ENCODE measurements at places on chromosomes 13 and 19.
A peak's percentile ranks its signal among the peaks of the same experiment; 100 is the strongest.

DNA sequence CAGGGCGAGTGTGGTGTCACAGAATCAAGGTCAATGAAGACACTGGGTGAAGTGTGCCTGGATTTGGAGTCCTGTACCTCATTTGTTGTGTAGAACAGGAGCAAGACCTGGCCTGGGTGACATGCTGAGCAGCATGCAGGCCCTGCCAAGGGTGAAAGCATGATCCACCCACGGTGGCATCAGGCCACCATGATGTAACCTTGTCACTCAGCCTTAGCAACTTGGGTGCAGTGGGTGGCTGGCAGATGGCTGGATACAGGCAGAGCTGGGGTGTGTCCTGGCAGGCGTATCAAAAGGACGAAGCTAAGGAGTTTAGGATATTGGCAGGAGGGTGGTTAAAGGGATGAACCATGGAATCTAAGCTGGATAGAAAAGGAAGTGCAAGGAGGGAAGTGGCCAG, 10.3 kb downstream of the THSD1 start:
- no peak for DNase-seq

DNA sequence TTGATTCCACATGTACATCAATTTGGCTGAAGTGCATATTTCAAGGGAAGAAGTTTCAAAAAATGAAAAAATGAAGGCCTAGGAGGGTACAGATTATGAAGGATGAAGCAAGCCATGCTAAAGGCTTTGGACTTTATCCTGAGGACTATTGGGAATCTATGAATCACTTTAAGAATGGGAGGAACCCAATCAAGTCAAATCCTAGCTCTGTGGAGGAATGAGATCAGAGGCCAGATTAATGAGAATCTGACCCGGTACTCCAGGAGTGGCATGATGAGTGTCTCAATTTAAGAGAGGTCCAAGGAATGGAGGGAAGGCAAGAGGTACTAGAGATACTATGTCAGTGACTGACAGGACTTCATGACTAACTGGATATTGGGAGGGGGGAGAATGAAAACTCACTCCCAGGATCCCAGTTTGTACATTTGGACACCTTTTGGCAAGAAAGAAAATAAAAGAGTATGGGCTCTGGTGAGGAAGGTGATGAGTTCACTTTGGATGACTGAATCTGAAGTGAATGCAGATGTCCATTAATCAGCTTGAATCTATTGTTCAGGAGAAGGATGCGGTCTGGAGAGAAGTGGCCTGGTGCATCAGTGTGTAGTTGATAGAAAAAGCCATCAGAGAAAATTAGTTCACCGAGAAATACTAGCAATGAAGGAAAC, 349.0 kb downstream of the EFNB2 start:
- DNase-seq = no peak

DNA sequence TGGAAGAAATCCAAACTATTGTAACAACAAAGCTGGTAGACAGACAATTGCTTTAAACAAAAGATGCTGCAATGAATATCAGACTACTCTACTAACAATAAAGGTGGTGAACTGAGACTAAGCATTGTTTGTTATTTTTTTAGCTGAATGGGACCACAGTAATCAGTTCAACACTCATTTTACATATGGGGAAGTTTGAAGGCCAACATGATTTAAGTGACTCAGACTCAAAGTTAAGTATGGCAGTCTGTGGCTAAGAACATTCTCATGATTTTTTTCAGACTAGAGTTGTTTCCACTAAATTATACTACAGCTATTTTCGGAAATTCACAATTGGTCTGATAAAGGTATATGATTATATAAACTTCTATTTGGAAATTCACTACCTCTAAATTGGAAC, 10.4 kb downstream of the EXOSC8 start:
- no peak for DNase-seq

DNA sequence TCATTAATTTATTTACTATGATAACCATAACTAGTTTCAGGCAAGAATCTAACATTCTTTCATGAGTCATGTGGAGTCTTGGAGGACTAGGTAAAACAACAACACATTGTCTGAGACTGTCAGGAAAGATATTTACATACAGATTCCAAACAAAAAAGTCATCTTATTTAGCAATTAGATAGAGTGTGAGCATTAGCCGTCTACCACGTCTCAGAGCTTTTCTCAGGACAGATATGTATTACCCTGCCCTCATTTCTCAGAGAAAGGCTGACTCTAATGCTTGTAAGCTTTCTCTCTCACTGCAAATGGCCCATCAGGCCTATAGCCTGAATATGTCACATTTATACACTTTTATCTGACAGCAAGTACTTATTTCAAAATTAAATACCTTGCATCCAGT, 312.1 kb upstream of the PCDH20 start:
- no peak for DNase-seq

- no peak for DNase-seq
Observed at GRCh38 chr13:46844431-46844830, 47.5 kb upstream of the ESD start.

GRCh38 chr13:114281351-114282040, at the start of gene UPF3A:
TSS of gene UPF3A (plus strand) at chr13:114281601. CDS start at chr13:114281640, 39 bp downstream.
- peak; percentile 82 for DNase-seq

DNA sequence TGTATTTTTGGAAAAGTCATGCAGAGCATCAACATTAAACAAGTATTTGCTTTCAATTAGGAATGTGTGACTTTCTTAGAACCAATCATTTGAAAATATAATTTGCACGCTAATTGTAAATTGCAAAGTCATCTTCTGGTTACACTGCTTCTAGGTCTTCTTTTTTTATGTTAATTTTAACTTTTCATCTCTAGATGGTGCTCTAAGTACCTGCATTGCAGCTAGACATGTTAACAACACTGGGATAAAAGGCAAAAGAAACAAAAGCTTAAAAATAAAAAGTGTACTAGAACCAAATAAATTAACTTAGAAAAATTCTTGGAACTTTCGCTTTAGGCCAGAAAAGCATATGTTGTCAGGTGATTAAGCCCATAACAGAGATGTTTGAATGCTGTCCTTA, 2758.2 kb downstream of the PCDH9 start:
- DNase-seq = peak; percentile 11

- DNase-seq = no peak
Observed at GRCh38 chr13:91078093-91078679, 269.3 kb upstream of the MIR17HG start.

- DNase-seq = no peak
Observed at GRCh38 chr19:12364391-12365235, 870 bp downstream of the ZNF442 start.

GRCh38 chr13:24194447-24194846, 33.9 kb downstream of the SPATA13 start:
- DNase-seq = no peak

DNA sequence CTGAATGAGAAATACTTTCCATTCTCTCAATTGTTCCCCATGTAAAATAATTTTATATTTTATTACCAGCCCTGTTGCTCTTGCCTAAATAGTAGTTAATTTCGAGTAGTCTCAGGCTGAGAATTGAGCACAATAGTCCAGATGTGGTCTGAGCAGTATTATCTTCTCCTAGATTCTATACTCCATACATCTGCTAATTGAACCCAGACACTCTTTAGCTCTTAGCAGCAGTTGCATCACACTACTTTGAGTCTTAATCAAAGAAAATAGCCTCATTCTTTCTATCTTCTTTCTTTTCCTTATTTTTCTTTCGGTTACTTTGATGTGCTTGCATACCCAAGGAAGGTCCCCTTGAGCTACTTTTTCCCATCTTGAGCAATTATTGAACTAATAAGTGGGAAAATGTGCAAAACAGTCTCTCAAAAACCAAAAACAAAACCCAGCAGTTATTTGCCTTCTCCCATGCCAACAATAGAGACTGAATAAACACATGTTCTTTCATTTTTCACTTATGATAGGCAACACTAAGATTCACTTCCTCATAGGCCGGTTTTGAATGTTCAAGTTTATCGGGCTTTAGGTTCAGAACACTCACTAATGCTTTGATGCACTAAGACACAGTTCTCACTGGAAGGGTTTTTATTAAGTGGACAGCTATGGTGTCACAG, 204.5 kb downstream of the POU4F1 start:
- DNase-seq = no peak

DNA sequence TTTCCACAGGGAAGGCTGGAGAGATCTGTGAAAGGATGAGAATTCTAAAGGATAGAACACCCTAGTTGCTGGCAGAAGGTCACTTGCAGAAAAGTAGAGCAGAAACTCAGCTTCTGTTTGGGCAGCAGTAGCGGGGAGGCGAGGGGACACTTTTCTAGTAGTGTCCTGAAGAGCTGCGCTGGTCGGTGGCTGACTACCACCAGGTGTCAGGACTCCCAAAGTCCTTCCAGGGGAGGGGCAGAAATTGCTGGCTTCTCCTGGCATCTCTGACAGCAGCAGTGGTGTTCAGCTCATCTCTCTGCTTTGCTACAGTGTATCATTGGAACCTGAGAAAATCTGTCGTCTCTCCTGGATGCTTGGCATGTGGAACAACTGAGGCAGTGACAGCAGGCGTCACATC, 120.9 kb downstream of the ZDHHC20 start:
- no peak for DNase-seq

Data from AG04450 (cell line).